ENCODE measurements at places on chromosomes 3 and 15.

- DNase-seq = no peak
These were observed at the start of gene P2RY1 for GRCh38 chr3:152834776-152835600. Gene P2RY1 (plus strand): TSS chr3:152835131. CDS start chr3:152835783, 652 bp downstream.

DNA sequence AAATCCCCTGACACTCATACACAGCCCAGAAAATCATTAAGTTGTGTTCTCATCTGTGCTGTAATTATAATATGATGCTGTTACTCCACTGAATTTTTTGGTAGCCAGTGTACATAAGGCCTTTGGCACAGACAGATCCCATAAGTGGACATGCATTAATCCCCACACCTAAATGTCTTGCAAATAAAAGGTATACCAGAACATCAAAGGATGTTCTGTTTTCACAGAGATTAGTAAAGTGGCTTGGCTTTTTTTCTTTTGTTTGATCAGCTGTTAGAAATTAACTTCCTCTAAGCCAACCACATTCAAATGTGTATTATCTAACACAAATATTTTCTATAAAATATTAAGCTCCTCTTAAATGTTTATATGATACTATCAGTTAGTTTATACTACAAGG lies 2.7 kb downstream of the SST start:
- no peak for DNase-seq

- no peak for DNase-seq
These were observed 25.4 kb upstream of the PRSS50 start for GRCh38 chr3:46742992-46743585.

- DNase-seq = no peak
These were observed 45.7 kb downstream of the RLBP1 start for GRCh38 chr15:89175617-89176191.

- DNase-seq = no peak
These were observed 51.9 kb upstream of the ADAMTSL3 start for GRCh38 chr15:83602021-83602420.

GRCh38 chr15:24752354-24752753 lies 76.8 kb downstream of the NPAP1 start:
- DNase-seq = no peak

- no peak for DNase-seq
These were observed 1.3 kb upstream of the ACKR2 start for GRCh38 chr3:42807929-42808328.

- no peak for DNase-seq
These were observed 208.1 kb downstream of the FHIT start for GRCh38 chr3:61043156-61043555.

- no peak for DNase-seq
These were observed 287.8 kb upstream of the UMPS start for GRCh38 chr3:124442463-124442862.

GRCh38 chr3:24270204-24270691 lies 224.4 kb downstream of the THRB start:
- no peak for DNase-seq

DNA sequence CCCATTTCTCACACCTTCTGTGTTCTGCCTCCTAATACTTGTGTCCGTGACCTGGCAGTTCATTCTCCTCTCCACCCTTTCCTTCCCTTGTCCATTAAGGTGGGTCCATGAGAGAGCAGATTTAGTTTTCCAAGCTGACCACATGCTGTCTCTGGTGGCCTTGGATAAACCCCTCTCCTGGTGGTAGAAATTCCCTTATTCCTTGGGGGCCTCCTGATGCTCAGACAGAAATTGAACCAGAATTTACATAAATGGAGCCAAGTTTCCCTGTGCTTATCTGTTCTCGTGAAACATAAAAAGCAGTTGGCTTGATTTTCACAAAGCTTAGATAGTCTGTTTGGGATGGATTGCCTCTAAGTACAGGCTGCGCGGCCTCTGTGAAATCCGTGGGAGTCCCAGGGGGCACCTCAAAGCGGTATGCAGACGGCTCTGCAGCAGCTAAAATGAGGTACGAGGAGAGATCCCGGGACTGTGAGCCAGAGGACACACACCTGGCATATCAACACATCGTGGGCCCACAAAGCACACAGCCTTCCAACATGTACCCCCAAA lies 101.0 kb upstream of the NMNAT3 start:
- no peak for DNase-seq

GRCh38 chr15:81000624-81001151 lies at the start of gene TLNRD1:
Gene TLNRD1 (plus strand): TSS chr15:81000923. CDS start chr15:81002272, 1,349 bp downstream.
- DNase-seq = peak; percentile 93

- DNase-seq = no peak
These were observed 30.0 kb upstream of the PLSCR4 start for GRCh38 chr3:146280864-146281263.

- DNase-seq = no peak
These were observed 11.1 kb upstream of the UBE2Q2 start for GRCh38 chr15:75832114-75832513.

GRCh38 chr3:129121792-129122411 lies at the start of gene RAB43:
Gene RAB43 (minus strand): TSS chr3:129121804. CDS start chr3:129121489, 315 bp downstream.
- DNase-seq = peak; percentile 83

GRCh38 chr3:110579840-110580550 lies 491.6 kb upstream of the NECTIN3 start:
- DNase-seq = no peak

GRCh38 chr3:86180696-86181095 lies 810.3 kb downstream of the VGLL3 start:
- no peak for DNase-seq

- DNase-seq = no peak
These were observed 22.8 kb downstream of the STRIT1 start for GRCh38 chr3:155270485-155271342.

- no peak for DNase-seq
These were observed 14.5 kb upstream of the RBSN start for GRCh38 chr3:15113471-15113870.

DNA sequence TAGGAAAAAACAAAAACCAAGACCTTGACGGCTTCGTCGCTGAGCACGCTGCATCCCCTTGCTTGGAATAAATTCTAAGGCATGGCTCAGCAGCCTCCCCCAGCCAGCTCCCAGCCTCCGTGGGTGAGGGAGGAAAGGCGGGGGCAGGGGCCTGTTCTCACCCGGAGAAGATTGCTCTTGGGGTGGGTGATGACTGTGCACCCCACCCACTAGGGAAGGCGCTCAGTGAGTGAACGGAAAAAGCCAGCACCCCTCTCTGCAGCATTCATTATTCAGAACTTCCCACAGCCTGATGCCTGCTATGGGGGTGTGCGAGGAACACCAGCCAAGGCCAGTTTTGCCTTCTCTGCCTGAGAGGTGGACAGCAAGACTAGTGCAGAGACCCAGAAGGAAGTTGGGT lies 19.3 kb upstream of the NTRK3 start:
- no peak for DNase-seq

GRCh38 chr15:40836020-40836419 lies 7.5 kb upstream of the PPP1R14D start:
- DNase-seq = no peak

DNA sequence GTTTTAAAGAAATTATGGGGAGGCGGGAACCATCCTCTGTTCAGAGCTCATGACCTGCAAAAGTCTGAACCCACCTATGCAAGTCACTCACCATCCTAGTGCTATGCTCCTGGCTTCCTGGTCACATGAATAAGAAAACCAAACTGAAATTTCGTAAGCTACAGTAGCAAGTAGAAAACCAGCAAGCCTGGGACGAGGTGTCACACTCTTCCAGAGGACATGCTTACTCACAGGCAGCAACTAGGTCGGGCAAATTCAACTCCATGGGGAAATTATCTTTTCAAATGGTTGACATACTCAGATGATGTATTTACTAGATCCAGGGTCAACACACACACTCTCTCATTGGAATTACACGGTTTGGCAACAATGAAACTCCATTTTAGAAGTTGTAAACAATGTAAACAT lies 31.3 kb downstream of the LDHAL6B start:
- no peak for DNase-seq

- no peak for DNase-seq
These were observed 20.5 kb upstream of the STAG1 start for GRCh38 chr3:136772709-136773108.

- no peak for DNase-seq
These were observed 77.8 kb upstream of the HES1 start for GRCh38 chr3:194058189-194058571.

DNA sequence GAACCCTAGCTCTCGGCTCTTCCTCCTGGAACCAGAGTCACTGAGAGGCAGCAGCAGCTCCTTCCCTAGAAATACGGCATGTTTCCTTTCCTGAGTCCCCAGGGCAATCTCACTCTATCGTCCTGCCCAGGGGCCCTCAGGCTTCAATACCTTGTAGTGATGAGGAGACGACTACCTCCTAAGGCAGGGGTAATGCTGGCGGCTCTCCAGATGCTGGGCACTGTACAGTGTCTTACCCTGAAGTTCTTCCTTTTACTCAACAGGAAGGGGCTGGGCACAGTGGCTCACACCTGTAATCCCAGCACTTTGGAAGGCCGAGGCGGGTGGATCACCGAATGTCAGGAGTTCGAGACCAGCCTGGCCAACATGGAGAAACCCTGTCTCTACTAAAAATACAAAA lies 13.5 kb downstream of the TMEM44 start:
- no peak for DNase-seq

DNA sequence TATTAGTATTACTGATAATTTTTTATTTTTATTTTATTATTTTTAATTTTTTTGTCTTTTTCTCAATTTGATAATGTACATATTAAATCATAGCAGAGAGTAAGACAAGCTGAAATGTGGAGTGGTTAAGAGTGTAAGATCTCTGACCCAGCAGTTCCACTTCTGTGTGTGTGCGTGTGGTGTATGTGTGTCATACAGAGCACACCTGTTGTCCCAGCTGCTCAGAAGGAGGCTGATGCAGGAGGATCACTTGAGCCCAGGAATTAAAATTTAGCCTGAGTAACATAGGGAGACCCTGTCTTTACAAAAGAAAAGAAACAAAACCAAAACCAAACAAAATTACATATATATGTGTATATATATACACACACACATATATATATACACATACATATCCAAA lies 1.4 kb upstream of the CIDEC start:
- no peak for DNase-seq

- DNase-seq = no peak
These were observed 353.4 kb downstream of the CHST2 start for GRCh38 chr3:143472731-143473523.

DNA sequence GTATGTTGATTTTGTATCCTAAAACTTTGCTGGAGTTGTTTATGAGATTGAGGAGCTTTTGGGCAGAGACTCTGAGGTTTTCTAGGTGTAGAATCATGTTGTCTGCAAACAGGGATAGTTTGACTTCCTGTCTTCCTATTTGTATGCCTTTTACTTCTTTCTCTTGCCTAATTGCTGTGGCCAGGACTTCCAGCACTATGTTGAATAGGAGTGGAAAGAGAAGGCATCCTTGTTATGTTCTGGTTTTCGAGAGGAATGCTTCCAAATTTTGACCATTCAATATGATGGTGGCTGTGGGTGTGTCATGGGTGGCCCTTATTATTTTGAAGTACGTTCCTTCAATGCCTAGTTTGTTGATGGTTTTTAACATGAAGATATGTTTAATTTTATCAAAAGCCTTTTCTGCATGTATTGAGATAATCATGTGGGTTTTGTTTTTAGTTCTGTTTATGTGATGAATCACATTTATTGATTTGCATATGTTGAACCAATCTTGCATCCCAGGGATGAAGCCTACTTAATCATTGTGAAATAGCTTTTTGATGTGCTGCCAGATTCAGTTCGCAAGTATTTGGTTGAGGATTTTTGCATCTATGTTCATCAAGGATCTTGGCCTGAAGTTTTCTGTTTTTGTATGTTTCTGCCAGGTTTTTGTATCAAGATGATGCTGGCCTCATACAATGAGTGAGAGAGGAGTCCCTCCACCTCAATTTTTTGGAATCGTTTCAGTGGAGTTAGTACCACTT lies 188.1 kb downstream of the MINAR1 start:
- no peak for DNase-seq

DNA sequence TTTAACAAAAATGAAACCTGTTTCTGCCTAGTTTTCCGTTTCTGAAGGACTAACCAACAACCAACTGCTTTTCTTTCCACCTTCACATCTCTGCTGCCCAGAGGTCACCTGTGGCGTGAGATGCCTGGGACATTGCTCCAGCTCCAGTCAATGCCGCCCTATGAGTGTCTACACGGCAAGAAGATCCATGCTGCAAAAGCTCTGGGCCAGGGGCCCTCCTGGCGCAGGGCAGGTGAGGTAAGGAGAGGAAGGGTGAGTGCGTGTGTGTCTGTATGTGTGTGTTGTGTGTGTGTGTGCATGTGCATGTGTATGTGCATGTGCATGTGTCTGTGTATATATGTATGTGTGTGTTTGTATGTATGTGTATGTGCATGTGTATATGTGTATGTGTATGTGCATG lies 131.4 kb downstream of the NSMCE3 start:
- no peak for DNase-seq

- DNase-seq = no peak
These were observed 443.2 kb upstream of the TBL1XR1 start for GRCh38 chr3:177640319-177640965.

DNA sequence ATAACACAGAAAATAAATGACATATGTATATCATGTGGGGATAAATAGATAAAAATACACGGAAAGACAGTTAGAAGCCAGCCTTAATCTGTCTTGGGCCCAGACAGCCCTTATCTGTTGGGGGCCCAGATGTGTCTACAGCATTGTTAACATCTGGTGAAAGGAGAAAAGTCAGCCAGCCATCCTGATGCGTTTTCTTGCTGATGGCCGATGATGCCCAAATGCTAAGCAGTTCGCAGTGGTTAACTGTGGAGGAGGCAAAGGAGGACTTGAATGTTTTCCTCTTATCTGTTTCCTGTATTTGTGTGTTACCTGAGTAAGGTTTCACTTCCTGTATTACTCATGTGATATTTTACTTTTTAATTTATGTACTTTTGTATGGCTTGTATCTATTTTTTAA lies 46.2 kb downstream of the NOX5 start:
- DNase-seq = no peak

DNA sequence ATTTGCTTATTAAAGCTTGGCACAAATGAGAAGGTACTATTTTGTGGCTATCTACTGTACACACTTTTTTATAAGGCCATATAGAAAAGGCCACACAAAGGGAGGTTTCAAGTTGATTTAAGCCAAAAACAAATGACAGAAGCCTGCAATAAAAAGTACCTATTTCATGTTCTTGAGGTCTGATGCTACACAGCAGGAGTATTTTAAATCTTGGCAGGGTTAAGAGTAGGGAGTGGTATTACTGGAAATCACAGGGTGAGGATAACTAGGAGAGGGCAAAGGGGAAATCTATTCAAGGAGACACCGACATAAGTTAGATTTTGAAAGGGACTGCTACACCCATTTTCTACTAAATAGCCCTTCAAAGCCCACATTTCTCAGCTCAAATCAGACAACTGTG lies 146.2 kb downstream of the GREM1 start:
- DNase-seq = no peak

DNA sequence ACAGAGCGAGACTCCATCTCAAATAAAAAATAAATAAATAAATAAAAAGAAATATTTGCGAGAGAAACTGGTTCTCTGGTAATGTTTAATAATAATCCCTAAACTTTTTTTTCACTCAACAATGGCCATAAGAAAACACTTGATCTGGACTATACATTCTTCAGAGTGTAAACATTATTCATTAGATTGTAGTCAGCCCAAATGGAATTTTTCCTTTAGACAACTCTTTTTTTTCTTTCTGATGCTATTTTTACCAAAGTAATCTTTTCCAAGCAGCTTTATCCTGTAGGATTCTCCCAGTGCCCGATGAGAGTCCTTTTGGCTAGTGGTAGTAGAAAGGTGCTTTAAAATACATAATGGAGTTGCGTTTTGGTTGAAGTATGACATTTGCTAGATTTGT lies 90.4 kb downstream of the NEDD4 start:
- no peak for DNase-seq

- DNase-seq = no peak
These were observed 118.5 kb downstream of the IQCH start for GRCh38 chr15:67372986-67373675.

Measured in CD4-positive, alpha-beta T cell (primary cell).